ENCODE measurements at places on chromosomes 1 and 21.

GRCh38 chr1:236774926-236775325 lies 20.2 kb upstream of the MTR start:
- DNase-seq = peak; percentile 35

- no peak for DNase-seq
These were observed 50.6 kb downstream of the TBX15 start for GRCh38 chr1:118937413-118938072.

DNA sequence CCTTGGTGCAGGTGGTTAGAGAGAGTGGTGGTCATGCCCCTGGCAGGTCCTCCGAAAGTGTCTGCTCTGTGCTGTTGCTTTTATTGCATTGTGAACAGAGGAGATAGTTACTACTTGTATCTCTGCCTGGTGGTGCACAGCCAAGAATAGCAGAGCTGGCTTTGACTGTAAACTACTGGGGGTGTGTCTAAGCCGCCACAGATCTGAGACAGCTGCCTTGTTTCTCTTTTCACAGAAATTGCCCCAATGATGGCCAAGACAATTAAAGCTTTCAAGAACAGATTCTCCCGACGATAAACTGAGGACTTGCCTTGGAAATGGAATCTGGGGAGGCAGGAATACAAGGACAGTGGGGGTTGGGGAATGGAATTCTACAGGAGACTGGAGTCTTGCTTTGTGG lies 16.0 kb downstream of the ELOA start:
- no peak for DNase-seq

DNA sequence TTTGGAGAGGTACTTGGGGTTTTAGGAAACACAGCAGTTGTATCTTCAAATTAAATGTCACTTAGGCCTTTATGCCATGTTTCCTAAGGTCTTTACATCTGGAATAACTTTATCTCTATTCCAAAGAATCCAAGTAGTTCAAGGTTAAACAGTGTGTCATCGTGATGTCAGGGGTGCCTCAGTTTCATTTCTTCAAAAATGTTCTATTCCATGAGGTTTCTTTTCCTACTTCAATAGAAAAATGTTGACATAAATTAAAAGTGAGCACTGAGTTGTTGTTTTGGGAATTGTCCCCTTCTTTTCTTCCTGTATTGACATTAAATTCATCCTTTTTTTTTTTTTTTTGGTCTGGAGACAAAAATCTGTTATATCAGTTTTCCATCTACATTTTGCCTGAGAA lies 160.6 kb upstream of the C21orf91 start:
- no peak for DNase-seq

- no peak for DNase-seq
These were observed 81.0 kb downstream of the RGS7 start for GRCh38 chr1:241275981-241276380.

DNA sequence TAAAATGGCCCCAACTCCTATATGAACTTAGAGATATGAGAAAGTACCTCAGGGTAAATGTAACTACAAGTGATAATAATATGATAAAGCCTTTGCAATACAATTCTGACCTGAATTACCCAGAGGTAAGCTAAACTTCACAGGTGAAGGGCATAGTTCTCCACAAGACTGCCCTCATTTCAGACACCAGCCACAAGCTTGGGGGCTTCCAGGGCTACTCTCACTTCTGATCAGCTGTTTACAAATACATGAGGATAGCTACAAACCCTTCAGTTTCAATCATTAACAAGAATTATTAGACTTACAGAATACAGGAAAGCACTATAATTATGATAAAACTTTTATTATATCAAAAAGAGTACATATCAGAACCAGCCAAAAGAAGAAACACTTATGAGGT lies 18.7 kb upstream of the DPH5 start:
- no peak for DNase-seq

- no peak for DNase-seq
These were observed 71.2 kb upstream of the ZC3H12A start for GRCh38 chr1:37403166-37403565.

DNA sequence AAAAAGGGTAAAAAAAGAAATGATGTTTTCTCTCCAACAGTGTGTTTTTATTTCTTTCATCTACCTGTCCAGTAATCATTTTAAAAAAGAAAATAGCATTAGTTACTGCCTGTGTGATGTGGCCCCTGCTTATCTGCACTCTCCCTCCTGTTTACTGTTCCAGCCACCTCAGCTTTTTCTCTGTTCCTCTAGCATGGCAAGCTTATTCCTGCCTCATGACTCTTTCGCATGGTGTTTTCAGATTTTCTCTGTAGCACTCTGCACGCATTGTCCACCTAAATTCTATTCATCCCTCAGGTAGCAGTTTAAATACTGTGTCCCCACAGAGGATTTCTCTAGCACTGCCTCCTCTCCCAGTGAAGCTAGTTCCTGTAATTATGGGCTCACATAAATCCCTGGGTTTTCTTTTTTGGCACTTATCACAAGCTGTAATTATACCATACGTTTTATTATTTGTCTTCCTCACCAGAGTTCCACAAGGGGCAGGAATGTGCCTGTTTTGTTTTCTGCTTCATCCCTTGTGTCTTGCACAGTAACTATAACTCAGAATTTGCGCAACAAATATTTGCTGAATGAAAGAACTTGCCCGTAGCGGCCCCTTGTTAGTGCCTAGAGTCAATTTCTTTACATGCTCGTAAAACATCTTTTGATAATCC lies 51.4 kb upstream of the LRIG2 start:
- DNase-seq = no peak

GRCh38 chr1:23745515-23745914 lies 2.2 kb downstream of the ELOA start:
- DNase-seq = peak; percentile 68

- peak; percentile 53 for DNase-seq
These were observed 150.1 kb upstream of the FGGY start for GRCh38 chr1:59146651-59147358.

- DNase-seq = no peak
These were observed 6.1 kb downstream of the PRXL2B start for GRCh38 chr1:2592672-2593071.

DNA sequence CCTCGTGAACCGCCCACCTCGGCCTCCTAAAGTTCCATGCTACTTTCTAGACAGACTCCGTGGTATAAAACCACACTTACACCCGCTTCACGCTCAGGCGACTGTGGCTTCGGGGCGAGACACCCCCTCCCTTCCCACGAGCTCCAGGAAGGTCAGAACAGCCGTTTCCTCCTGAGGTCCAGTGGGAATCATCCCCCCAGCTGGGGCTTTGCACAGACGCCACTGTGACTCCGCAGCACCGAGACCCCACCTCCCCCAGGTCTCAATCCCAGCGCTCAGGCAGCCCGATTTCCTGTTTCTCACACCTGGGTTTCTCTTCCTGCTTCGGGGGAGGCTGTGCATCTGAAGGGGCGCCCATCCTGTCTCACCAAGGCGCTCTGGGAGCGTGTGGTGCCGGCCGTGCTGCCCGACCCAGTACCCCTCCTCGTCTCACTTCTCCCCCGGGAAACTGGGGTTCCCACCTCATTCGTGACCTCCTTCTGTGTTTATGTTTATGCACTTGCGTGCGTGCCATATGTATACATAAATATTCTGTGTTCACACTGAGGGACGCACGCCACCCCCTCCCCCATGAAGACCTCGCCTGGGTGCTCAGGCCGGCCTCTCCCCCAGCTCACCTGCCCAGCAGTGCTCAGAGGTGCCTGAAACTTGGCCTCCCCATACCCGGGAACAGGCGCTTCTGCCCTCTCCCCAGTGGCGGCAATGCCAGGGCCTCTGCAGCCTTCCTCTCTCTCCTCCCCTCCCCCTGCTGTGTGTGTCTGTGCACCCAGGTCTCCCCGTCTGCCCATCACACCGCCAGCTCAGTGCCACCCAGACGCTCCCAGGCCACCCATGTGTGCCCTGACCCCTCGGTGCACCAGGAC lies 14.6 kb downstream of the SLC35E2B start:
- peak; percentile 5 for DNase-seq

DNA sequence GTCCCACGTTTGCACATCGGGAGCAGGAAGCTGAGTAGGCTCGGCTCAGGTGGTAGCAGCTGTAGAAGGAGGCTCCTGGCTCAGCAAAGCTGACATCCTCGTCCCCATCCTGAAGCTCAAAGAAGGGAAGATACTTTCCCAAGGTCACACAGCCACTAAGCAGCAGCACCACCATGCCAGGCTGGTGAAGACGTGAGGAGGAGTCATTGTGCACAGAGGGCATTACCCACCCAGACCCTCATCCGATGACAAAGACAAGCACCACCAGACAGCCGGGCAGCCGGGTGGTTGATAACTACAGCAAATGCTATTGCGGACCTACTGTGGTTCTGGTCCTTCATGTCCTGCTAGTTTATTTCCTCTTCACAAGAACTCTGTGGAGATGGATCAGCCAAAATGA lies 186.9 kb downstream of the MATN1 start:
- no peak for DNase-seq

- DNase-seq = no peak
These were observed 497.0 kb downstream of the RWDD3 start for GRCh38 chr1:95730986-95731385.

- DNase-seq = no peak
These were observed 211.2 kb downstream of the SETD4 start for GRCh38 chr21:35849144-35849543.

- no peak for DNase-seq
These were observed 86.8 kb downstream of the HSF2BP start for GRCh38 chr21:43572446-43572845.

DNA sequence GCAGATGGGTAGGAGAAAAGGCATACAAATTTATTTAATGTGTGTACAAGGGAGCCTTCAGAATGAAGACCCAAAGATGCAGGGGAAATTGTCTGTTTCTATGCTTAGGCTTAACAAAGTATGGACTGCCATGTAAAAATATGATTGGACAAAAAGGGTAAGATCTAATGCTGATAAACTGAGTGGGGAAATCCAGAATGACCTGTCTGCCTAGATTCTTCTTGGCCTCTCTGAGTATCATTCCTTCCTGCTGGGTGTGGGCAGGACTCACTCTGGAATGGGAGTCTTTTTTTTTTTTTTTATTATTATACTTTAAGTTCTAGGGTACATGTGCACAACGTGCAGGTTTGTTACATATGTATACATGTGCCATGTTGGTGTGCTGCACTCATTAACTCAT lies 61.0 kb downstream of the IGSF5 start:
- DNase-seq = no peak

- peak; percentile 33 for DNase-seq
These were observed 13.4 kb upstream of the ZBTB8A start for GRCh38 chr1:32525661-32526444.

DNA sequence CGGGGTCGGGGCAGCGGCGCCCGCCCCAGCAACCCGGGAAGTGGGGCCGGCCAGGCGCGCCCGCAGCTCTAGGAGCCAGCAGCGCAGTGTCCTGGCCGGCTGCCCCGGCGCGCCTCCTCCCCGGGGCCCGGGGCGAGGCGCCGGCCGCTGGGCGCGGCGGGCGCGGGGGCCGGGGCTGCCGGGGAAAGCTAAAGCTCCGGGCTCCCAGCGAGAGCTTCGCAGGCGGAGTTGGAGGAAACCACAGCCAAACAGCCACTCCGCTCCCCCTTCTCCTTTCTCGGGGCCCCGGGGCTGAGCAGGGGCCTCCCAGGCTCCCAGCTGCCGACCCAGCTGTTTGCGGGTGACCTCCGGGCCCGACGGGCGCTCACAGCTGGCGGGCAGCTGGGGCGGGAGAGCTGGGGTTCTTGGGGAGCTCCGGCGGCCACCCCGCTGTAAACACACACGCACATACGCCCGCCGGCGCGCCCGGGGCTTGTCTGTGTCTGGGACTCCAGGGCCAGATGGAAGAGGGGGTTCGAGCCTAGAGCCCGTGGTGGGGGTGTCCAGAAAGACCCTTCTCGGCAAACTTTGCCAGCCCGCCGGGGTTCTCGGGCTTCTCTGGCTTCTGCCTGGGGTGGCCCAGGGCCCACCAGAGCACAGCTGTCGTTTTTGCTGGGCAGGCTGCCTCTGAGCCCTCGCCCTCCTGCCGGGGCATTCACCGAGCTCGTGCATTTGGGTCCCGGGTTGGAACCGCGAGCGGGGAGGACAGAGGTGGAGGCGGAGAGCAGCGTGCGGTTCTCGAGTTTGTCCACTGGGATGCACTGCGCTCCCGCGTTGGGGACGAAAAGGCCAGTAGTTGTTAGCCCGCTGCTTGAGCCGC lies 1.5 kb downstream of the AJAP1 start:
- DNase-seq = peak; percentile 59

DNA sequence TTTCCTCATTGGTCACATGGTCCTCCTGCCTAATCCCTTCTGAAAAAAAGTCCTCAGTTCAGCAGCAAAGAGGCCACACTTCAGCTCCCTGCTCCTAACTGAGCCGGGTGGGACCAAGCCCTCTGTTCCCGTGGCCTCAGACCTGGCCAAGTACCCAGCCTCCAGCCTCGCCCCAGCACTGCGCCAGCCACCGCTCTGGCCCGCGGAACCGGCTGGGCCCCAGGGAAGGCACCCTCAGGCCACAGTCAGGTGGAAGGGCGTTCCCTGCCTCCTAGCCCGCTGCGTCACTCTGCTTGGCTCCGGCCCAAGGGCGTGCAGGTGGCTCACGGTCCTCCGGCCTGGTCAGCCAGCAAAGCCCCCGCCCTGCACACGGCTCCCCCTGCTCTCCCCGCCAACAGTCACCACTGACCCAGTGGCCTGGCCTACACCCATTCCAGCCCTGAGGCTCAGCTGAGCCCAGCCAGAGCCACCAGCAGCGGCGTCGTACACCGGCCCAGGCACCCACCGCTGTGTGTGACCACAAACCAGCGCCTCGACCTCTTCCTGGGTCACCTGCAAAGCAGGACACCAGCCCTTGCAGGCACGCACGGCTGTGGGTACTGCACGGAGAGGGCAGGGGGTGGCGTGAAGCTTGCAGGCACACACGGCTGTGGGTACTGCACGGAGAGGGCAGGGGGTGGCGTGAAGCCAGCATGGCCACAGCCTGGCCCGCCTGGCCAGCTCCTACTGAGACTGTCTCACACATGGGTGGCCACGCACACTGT lies 19.4 kb downstream of the NADK start:
- DNase-seq = peak; percentile 5

DNA sequence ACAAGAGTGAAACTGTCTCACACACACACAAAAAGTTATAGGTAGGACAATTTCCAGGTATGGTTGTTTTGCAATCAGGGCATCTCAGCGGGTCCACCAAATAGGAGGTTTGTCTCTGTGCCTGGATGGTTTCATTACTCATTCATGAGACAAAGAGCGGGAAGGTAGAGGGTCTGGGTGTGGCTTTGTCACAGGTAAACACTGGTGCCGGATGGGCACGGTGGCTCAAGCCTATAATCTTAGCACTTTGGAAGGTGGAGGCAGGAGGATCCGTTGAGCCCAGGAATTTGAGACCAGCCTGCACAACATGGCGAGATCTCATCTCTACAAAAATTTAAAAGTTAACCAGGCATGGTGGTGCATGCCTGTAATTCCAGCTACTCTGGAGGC lies 16.3 kb upstream of the ERVH48-1 start:
- DNase-seq = no peak

DNA sequence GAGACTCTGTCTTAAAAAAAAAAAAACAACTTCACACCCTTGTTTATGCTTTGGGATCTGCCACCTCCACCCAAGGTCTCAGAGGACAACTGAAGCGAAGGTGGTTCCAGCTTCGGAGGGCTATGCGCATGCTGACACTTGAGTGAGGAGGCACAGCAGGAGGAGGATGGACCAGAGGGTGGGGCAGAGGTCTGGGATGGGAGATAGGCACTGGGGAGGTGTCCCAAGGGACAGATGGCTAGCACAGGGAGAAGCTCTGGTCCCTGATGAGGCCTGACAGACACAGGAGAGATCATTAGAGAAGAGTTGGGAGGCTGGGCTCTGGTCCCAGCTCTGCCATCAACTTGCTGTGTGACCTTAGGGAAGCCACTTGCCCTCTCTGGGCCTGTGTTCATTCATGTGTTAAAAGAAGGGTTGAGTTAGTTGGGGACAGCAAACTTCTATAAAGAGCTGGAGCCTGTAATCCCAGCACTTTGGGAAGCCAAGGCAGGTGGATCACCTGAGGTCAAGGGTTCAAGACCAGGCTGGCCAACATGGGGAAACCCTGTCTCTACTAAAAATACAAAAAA lies 16.8 kb downstream of the E2F2 start:
- DNase-seq = no peak

GRCh38 chr1:31505911-31506497 lies 70.3 kb upstream of the TINAGL1 start:
- peak; percentile 65 for DNase-seq

Data from AG08396 (cell line).